ENCODE measurements at places on chromosomes 5 and 9. TPM values are rescaled to one million over a fixed set of nuclear protein-coding genes. Genes with fewer than 3 reads are reported as not detected.

HAVCR1 gene
- not detected for total RNA-seq

ST8SIA4 gene
- 2.1 TPM for total RNA-seq

CNTFR gene
- 16.8 TPM for total RNA-seq

CENPK gene
- total RNA-seq: not detected
